SHP77 treated with DMSO at 0.1 percent for 48 hours (cell line): ENCODE measurements at places on chromosomes 2 and 18.
A peak's percentile ranks its signal among the peaks of the same experiment; 100 is the strongest.

DNA sequence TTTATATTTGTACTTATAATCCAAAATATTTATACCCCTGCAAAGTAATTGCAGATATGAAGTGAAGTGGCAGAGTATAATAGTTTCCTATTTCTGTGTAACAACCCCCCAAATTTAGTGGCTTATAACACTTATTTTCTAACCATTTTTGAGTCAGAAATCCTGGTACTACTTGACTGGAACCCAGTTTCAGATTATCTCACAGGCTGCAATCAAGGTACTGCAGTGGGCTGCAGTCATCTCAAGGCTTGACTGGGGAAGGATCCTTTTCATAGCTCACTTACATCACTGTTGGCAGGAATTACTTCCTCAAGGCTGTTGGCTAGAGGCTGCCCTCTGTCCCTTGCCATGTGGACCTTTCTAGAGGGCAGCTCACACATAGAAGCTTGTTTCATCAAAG is 558.2 kb upstream of the PKDCC start:
- no peak for DNase-seq

DNA sequence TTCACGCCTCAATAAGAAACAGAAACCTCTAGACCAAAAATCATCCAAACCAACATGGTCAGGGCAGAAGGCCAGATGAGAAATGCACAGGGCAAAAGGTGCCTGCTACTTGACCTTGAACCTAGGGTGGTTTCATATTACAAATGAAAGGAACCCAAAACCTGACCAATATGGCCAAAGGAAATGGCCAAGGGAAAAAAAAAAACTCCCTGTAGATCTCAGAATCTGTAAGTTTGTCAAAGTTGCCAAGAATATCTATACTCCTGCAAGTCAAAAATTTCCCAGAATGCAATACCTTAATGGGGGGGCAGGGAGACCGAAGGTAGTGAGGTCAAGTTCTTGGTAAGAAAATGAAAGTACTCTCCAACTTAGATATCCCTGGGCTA is 47.2 kb downstream of the HIBCH start:
- no peak for DNase-seq

DNA sequence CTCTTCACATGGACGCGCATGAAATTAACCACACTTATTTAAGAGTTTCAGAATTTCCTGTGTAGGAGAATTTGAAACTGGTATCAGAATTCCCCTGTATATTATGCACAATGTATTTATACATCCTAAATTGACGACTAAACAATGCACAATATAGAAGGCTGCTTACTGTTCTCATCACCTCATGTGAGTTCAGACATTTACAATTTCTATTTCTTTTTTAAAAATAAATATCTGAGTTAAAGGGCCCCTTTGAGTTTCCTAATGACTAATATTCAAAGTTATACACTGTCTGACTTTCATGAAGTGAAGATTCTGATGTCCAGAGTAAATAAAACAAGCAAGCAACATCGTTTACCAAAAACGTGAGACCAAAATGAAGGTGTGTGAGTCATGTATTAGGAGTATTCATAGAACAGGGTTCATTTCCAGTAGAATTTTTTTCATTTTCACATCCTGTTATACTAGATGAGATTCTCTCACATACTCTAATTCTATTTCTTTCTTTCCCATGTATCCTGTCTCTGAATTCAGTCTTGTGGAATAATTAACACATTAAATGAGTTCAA is 406.2 kb downstream of the NUP35 start:
- no peak for DNase-seq

DNA sequence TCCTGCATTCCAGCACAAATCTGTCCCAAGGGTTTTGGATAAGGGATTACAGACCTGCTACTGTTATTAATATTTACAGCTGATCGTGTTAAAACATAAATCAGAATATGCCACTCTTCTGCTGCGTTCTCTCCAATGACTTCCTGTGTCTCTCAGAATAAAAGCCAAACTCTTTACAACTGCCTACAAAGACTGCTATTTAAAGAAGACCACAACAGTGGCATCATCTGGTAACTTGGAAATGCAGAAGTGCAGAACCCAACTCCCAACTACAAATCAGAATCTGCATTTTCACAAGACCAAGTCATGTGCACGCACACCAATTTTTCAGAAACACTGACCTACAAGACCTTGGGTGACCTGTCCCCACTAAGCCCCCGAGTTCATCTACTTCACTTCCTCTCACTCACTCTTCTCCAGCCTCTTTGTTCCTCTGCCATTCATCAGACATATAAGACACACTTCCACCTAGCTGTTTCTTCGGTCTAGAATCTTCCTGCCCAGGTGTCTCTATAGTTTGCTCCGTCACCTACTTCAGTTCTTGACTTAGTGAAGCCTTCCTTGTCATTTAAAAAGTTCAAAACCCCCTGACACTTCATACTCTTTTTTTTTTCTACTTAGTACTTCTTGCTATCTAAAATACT is 36.0 kb downstream of the CHN1 start:
- DNase-seq = no peak

DNA sequence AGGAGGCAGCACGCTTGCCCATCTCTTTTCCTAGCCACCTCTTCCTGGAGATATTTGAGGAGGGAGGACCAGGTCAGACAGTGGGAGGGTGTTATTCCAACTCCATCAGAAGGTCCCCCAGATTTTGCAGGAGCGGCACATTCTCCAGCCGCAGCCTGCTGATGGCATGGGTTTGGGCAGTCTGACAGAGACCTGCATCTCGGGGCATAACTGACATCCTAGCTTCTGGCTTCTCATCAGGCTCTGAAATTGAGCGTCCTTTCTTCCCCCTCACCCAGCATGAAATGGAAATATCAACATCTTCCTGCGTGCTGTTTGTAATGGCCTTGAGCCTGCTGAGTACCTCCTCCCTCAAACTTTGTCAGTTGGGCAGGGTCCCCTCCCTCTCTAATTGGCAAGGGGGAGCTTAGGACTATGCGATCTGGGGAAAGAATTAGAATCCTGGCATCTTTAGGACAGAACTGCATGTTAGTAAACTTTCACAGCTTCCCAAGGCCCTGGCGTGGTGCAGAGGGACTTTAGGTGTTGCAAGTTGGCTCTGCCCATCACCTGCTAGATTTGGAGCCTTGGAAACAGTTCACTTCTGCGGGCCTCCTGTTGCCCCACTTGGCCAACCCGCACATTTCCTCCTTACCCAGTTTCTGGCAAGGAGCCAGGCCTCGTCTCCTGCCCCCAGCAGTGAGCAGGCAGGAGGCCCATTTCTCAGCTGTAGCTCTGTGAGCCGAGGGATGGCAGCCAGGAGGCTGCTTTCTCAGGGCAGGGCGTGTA is 2.2 kb downstream of the ITM2C start:
- DNase-seq = no peak

DNA sequence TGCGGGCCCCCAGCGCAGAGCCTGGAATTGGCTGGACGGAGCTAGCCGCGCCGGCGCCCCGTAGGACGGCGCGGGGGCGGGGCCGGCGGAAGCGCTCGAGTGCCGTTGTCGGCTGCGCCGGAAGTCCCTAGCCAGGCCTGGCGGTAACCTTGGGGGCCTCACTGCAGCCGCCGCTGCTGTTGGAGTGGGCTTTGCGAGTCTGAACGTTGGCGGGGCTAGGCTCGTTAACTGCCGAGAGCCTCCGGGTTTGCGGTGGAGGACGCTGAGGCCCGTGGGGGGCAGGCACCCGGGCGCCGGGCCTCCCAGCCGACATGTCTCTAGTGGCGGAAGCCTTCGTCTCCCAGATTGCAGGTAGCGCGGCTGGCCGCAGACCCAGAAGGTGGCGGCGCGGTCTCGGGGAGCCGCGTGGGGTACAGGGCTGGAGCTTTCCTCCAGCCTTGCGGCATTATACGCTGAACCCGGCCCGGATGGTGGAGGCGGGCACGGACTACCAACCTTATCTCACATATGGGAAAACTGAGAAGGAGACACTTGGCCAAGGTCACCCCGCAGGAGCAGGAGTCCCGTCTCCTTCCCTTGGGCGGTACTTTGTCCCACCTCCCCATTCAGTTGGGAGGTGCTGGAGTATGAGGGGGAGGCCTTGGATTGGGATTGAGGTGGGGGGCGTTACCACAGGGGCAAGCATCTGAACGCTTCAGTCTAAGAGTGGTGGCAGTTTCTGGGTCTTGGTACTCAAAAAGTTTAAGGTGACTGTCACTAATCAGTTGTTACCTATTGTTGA is at the start of gene MTX2:
TSS of gene MTX2 (plus strand) at position 124 of the 781 bp plus-strand sequence. CDS start at position 312, 188 bp downstream.
- DNase-seq = peak; percentile 33

DNA sequence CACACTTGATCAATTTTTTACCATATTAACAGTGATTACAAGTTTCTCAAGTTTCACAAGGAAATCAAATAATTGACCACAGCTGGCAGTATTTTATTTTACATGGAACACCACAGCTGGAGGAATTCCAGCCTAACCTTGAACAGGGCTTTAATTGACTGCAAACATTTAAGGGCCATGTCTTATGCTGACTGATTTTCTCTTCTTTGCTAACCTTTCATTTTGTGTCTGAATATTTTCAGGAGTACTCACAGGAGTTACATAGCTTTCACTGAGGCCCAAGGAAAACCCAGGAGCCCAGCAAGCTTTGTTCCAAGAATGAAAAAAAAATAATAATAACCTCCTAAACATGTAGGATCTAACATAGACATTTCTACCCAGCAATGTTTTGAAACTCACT is 49.6 kb downstream of the FRZB start:
- DNase-seq = no peak

DNA sequence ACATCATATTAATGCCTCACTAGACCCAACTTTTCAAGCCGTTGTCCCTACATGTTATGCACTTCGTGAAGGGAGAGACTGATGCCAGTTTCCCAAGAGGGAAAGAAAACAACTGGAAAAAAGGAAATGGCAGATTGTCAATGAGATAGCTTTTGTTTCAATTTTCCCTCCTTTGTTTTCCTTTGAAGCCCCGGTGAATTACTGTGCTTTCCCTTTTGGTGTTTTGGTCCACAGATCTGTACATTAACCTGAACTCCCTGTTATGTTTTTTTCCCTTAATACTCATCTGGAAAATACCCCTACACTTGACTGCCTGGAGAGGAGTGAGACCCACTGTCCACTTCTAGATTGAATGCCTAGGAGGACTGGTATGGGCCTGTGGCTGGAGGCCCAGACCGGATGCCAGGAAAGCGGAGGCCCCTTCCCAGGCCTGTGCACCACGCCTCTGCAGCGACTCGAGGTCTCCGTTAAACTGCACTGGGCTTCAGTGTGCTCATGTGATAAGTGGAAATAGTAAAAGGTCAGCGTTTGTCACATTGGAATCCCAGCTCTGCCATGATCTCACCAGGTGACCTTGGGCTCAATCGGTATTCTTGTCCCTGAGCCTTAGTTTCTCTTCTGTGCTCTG is 106.4 kb downstream of the GATA6 start:
- DNase-seq = no peak

GRCh38 chr18:13003466-13003896 is 12.3 kb downstream of the CEP192 start:
- no peak for DNase-seq
